T-helper 9 cell (primary cell): ENCODE measurements at places on chromosomes 13 and 19.

DNA sequence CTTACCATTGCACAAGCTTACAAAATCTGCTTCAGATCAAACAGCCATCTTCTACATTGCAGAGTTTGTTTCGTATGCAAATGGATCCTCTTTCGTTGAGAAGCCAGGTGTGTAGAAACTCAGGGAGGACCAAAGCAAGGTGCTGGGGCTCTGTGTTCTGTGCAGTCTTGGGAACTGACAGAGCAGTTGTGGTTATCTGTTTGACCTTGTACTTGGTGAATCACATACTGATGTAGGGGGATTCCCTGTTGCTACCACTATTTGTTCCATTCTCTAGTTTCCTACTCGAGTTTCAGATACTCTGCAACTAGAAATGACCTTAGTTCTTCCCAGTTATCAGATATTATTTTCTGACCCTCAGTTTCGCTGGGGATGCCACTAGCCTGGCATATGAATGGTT, 95.2 kb upstream of the CLDN10 start:
- DNase-seq: no peak

GRCh38 chr13:67101730-67102467, 128.2 kb downstream of the PCDH9 start:
- DNase-seq: no peak

- DNase-seq: no peak
These were observed 4.8 kb upstream of the IFI30 start for GRCh38 chr19:18168673-18169381.

GRCh38 chr19:35039881-35040825, 1.4 kb upstream of the HPN start:
- DNase-seq: no peak

DNA sequence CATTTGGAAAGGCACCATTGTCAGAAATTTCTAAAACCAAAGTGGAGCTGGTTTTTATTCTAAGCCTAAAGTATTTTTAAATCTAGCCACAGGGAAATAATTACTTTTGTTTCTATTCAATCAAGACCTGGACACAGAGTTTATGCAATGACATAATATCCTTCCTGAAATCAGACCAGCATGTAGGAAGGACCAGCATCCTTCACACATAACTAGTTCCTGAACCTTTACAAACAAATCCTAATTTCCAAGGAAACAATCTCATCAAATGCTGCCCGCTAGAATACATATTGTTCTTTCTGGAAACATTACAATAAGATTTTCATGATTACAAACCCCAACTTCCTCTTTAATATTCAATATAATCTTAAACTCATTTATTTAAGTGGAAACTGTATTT, 1.5 kb downstream of the STARD13 start:
- no peak for DNase-seq

DNA sequence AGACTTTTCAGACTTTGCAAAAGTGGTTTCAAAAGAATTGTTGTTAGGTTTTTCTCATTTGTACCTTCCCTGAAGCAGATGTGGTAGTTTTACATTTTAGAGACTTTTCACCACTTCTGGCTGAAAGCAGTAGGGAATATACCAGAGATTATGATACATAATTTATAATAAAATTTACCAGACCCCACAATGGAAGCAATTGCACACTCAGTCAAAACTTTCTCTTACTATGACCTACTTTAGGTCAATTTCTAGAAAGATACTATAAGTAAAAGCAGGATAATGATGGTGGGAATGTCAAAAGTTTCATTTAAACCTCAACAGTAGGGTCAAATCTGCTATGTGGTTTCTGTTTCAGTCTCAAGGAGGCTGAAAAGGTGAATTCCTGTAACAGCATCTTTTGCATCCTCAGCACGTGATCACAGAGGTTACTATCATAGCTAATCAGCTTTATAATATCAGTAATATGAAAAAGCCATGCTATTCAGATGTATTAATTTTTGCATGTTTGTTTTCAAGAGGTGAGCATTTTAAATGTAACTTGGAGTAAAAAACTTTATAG, 26.9 kb downstream of the PCCA start:
- no peak for DNase-seq

- no peak for DNase-seq
These were observed 13.5 kb downstream of the ARL11 start for GRCh38 chr13:49641801-49642291.

- DNase-seq: no peak
These were observed 76.7 kb downstream of the MBNL2 start for GRCh38 chr13:97298816-97299215.
